Activated CD4-positive, CD25-positive, alpha-beta regulatory T cell treated with anti-CD3 and anti-CD28 coated beads, Interleukin-2, amount 50 U/mL, for 16 hours (primary cell): ENCODE measurements at places on chromosomes 7 and 10.

DNA sequence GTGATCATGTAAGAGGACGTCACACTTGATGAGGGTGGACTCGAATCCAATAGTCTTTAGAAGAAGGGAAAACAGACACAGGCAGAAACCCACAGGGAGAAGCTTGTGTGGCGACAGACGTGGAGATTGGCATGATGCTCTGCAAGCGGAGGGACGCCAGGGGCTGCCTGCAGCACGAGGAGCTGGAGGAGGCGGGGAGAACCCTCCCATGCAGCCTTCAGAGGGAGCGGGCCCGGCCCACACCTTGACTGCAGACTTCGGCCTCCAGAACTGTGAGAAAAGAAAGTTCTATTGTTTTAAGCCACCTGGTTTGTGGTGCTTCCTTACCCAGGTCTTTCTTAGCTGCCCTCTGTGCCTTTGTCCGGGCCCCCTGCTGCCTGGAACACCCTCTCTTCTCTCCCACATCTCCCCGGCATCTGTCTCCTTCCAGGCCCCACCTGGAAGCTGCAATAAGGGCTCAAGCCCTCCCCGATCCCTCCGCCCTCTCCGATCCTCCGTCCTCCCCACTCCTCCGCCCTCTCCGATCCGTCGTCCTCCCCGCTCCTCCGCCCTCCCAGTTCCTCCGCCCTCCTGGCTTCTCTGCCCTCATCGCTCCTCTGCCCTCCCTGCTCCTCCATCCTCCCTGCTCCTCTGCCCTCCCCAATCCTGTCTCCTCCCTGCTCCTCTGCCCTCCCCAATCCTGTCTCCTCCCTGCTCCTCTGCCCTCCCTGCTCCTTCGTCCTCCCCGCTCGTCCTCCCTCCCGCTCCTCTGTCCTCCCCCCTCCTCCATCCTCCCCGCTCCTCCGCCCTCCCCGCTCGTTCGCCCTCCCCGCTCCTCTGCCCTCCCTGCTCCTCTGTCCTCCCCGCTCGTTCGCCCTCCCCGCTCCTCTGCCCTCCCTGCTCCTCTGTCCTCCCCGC is 17.4 kb upstream of the PRKAG2 start:
- DNase-seq: no peak

DNA sequence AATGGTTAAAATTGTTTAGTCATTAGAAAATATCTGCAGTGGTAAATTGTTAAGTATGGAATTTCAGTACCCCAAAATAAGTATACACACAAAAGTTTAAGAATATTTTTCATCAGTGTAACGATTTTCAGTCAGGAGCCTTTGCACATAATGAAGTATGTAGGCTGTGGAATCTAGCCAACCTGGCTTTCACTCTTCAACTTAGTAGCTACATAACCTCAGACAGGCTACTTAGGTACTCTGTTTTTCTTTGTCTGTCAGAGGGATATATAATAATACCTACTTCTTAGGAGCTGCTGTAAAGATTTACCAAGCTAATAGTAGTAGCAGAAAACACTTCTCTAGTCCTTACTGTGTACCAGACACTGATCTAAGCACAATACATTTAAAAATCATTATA is 137.5 kb downstream of the ZEB1 start:
- no peak for DNase-seq

- DNase-seq: no peak
Measured at GRCh38 chr7:1768832-1769231, 98.8 kb downstream of the ELFN1 start.

GRCh38 chr7:45679516-45679915 is 105.3 kb downstream of the ADCY1 start:
- DNase-seq: no peak

- DNase-seq: no peak
Measured at GRCh38 chr10:32266979-32267378, 80.0 kb downstream of the EPC1 start.

DNA sequence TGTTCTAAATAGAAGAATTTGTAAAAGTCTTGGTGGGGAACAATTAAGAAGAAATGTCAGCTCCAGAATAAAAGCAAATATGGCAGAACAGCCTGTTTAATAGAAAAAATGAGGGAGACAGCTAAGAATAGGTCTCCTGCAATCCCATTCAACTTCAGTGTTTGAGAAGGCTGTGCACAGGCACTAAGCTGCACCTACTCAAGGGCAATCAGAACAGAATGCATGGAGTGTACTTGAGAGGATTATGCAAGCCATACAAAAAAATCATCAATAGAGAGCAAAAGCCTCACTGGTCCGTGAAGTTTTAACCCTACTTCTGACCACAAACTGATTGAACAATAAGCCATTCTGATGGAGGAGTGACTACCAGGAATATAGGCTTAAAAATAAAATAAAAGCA is 690.7 kb upstream of the PCDH15 start:
- no peak for DNase-seq

DNA sequence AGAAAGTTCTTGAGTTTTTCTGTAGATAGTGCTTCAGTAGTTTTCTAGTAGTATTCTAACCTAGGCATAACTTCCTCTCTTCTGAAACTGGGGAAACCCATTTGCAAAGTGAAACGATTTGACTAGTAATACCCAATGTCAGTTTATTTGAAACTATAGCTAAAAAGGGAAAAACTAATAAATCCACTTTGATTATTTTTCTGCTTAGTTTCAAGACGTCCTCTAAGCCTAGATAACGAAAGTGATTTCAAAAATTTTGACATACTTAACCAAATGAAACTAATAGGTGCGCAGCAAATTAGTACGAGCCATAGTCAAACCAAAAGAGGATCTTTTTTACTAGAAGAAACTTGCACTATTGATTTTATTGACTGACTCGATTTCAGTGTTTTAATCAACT is 9.8 kb upstream of the SP8 start:
- no peak for DNase-seq

- DNase-seq: no peak
Measured at GRCh38 chr7:155808549-155809331, 3.5 kb downstream of the SHH start.

DNA sequence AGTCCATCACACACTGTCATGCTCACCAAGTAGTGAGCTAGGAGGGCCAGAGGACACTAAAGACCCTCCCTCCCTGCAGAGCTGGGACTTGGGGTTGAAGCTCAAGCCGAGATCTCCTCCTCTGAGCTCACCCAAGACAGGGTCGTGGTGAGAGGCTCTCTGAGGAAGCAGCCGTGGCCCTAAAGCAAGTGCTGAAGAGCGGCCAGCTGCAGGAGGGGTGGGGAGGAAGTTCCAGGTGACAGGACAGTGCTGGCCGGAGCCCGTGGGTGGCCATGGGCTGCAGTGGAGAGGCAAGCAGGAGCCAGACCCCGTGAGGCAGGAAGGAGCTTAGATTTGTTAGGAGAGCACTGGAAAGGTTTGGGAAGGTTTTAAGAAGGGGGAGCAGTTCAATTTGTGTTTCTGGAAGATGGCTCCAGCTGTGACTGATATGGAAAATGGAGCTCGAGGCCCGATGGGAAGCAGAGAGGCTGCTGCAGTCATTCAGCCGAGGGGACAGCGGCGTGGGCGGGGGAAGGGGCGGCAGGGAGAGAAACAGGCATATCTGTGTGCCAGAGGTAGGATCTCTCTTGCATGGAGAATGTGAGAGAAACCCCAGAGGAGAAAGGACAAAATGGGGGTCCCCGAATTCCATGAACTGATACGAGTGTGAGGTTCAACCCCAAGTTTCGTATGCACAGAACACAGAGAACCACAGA is 26.9 kb upstream of the DNAAF5 start:
- no peak for DNase-seq

DNA sequence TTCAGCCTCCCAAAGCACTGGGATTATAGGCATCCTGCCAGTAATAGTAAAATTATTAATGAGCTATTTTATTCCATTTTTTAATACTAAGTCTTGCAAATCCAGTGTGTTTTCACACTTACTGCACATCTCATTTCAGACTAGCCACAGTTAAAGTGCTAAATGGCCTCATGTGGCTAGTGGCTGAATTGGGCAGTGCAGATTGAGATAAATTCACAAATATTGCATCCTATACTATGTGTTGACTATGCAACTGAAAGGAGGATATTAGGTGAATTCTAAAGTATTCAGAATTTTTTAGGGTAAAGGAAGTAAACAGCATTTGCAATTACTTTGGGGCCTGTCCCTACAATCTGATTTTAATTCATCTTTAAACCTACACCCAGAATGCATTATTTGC is 10.2 kb downstream of the APBB1IP start:
- no peak for DNase-seq

- DNase-seq: no peak
Measured at GRCh38 chr7:146479040-146479439, 362.4 kb downstream of the CNTNAP2 start.
